ENCODE measurements at places on chromosomes 7 and 10.

GRCh38 chr10:6503171-6503570, 76.9 kb downstream of the PRKCQ start:
- no peak for DNase-seq

DNA sequence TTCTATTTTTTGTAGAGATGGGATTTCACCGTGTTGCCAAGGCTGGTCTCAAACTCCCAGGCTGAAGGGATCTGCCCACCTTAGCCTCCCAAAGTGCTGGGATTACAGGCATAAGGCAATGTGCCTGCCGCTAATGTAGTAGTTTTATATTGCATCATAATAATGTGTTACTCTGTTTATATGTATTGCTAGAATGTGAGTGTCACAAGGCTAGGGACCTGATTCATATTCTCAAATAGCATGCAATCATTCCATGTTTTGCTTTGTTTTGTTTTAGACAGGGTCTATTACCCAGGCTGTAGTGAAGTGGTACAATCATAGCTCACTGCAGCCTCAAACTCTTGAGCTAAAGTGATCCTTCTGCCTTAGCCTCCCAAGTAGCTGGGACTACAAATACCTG, 13.5 kb downstream of the CCL26 start:
- no peak for DNase-seq

- DNase-seq: no peak
These were observed 48.3 kb downstream of the PROSER2 start for GRCh38 chr10:11871466-11871865.

- no peak for DNase-seq
These were observed 15.5 kb downstream of the ZNF488 start for GRCh38 chr10:47368431-47369180.
